NCI-H82 (cell line): ENCODE measurements at places on chromosomes 16 and 17.

GRCh38 chr16:80899809-80900592 is 95.6 kb upstream of the CDYL2 start:
- DNase-seq = no peak

DNA sequence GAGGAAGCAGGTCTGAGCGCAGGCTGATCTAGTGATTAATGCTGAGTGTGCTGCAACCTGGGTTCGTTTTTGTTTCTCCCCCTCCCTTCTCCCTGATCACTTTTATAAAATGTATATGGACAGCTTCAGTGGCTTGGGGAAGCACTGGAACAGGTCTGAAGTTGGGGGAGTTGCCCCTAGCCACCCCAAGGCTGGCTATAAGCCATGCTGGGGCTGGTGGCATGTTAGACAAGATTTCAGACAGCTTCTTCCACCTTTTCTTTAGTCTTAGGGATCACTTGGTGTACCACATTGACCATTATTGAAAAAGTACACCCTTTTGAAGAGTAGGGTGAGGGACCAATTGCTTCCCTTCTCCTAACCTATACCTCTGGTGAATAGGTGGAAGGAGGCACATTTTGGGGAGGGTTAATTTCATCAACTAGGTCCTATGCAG is 3.8 kb upstream of the VAC14 start:
- DNase-seq = no peak

DNA sequence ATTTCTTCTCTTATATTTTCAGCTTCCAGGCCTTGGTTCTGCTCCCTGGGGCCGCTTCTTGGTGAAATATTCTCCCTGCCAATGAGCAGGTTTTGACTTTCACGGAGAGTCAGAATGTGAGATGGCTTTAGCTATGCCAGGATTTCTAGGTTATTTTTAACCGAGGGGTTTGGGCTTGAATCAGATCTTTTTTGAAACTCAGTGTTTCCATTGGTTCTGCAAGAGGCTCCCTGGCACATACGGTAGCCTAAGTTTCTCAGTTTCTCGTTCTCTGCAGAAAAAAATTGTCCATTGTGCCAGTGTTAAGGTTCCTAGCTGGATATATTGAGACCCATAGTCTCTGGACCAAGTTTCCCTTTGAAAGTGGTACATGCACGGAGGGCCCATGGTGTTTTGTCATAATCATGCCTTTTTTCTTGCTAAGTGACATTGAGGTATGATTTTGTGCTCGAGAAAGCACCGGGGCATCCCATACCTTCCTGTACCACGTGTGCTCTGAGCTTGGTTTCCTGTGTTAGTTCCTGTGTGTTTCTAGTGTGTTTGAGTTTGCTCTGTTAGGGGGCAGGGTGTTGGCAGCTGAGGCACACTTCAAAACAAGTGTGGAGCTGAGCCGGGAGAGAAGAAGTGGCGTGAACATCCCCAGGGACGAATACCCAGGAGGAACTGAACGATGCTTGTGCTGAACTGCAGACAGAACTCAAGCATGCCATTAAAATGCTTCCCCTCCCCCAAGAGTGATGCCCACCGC is 127.2 kb downstream of the HS3ST3B1 start:
- DNase-seq = no peak

DNA sequence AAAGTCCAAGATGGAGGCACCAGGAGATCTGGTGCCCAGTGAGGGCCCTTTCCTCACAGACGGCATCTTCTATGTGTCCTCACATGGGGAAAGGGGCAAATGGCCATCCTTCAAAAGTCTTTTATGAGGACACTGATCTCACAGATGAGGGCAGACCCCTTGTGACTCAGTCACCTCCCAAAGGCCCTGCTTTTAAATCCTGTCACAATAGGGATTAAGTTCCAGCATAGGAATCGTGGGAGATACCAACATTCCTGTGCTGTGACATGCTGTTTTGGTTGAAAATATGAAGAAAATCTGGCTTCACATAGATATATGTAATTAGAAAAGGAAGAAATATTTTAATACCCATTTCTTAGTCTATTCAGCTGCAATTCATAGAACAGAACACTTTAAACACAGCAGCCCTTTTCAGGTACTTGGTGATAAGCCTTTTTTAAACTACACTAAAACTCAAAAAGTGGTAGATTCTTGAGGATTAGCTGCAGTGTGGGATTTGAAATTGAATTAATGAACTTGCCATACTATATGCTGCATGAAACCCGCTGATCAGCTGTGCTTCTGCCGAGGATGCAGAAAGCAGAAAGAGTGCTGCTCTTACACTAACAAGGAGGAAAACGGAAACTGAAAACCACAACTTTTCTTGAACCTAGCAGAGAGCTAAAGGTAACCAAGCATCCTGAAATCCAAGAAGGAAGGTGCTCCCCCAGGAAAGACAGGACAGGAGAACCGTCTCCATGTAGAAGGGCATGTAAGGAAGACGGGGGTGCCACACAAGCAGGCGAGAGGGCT is 32.7 kb downstream of the VPS53 start:
- DNase-seq = no peak

DNA sequence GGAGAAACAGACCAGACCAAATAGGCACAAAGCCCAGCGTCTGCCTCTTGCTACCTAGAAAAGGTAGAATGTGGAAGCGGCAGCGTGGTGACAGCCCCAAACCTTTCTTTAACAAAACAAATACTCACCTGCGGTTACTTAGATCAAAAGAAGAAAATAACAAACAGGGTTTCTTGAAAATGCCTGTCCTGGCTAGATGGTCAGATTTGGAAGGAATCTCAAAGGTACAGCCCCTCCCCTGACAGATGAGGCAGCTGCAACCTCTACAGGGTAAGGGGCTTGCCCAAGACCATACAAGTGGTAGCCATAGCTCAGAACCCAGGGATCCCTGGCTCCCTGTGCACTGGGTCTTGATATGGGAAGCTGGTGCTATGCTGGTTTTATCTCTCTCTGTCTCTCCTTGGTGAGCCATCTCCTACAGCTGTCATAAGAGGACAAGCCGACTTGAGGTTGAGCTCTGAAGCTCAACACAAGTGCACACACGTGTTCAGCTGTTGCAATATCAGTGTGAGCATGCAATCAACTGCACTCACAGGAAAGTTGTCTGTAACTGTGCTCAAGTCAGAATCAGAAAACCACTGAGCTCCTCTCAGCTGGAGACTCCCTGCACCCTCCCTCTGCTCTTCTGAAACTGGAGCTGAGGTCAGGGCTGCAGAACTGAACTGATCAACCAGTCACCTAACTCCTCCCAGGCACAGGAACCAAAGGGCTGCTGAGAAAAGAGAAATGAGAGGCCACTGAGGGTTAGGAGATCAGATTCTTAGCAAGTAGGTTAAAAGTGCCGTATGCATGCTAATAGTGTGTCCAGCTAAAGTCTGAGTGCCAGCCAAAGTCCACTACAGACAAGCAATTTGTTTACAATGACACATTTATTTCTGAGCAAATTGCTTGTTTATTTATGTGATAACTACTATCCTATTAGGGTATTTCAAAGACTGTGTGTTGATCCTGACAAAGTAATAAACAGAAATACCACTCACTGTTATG is 6.1 kb upstream of the RNF157 start:
- no peak for DNase-seq

DNA sequence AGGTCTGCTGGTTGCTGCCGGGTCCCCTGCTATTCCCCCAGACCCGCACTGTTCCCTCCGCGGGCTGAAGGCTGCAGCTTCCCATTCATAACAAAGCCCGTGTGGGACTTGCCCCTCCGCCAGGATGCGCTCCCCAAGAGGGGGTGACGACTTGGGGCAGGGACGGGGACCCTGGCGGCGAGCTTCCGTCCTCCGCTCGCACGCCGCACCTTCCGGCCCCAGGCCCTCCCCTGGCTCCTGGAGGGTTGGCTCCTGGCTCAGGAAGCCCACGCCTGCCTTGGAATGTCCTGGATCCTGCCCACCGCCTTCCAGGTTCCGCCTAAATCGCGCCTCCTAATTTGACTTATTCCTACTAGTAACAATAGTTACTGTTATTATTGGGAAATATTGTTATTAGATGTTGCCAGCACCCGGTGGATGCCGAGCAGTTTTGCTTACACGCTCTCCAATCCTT is 1.1 kb upstream of the TFAP4 start:
- peak; percentile 64 for DNase-seq

DNA sequence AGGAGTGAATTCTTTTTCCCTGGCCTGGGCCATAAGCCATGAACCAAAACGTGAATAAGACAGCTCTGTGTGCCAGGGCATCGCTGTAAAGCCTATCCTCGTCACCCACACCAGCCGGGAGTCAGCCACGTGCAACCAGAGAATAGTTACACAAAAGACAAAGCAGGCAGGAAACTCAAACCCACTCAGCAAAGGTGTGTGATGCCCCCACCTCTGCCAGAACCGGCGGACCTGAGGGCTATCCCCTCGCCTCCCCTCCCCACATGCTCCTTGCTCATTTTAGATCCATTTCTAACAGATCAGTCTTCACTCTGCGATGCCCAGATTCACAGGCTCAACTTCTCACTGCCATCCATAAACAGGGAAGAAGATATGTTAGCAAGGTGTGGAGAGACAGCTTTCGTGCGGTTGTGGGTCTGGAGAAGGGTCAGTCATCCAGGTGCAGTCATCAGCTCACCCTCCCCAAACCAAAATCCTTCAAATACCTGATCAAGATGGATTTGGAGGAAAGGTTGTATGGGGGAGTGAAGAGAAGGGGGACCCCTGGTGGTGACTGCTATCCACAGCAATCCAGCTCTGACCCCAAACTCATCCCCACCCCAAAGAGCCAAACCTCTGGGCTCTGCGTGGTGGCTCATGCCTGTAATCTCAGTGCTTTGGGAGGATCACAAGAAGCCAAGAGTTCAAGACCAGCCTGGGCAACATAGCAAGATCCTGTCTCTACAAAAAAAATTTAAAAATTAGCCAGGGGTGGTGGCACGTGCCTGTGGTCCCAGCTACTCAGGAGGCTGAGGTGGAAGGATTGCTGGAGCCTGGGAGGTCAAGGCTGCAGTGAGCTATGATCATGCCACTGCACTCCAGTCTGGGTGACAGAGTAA is 219.2 kb downstream of the C16orf78 start:
- DNase-seq = peak; percentile 75

DNA sequence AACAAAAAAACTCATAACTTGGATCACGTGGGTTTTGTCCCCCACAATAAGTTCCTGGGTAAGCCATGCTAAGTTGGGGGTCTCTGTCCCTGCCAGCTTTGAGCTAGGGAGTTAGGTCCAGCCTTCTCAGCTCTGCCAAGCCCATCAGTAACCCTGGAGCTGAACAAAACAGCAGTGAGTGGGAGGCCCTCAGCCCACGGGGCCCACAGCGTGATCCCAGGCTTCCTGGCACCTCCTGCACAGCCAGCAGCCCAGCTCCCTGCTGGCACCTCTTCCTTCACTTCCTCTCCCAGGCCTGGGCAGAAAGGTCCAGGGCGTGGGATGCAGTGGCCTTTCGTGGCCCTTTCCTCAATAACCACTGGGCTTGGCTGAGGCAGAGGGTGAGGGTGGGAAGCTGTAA is 35.5 kb upstream of the CDC42EP4 start:
- DNase-seq = no peak

DNA sequence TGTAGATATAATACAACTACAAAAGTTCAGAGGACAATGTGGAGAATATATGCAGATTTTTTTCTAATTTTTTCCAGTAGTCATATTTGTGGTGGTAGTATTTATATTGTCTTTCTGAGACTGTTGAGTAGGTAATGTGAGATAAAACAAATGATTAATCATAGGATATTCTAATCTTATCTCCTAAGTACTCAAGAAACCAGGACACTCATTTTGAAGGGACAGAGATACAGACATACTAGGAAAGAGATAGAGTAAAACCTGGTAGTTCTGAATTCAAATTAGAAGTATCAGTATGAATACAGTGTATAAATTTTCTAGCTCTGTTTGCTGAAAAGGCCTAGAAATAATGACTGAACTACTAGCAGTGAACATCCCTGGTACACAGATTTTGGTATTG is 141.7 kb upstream of the ASIC2 start:
- DNase-seq = no peak
